ENCODE measurements at places on chromosomes 2 and 18. TPM values are rescaled to one million over a fixed set of nuclear protein-coding genes. Genes with fewer than 3 reads are reported as not detected.

The SETBP1 gene
- total RNA-seq, result 6.5 TPM

DNA sequence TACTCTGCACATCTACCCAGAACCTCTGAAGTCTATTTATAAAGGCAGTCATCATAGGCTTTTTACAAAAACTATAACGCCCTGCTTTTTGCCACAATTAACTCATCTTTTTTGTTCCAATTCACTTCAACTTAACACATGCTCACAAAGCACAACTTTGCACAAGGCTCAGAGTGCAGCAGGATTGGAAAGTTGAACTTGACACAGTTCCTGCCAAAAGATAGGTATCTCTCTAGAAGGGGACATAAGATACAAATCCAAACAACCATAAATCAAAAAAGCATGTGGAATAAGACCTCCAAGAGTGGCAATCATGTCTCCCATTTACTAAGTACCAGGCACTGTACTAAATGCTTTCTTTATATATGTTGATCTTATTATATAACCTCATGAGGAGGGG lies 36.2 kb downstream of the RPL37A start:
- no peak overlapping the region for H3K4me3 ChIP-seq
- H3K36me3 ChIP-seq, result no peaks in the 10 kb centered on the region
- no peak overlapping the region for H3K27ac ChIP-seq
- H3K4me1 ChIP-seq, result no peaks in the 10 kb centered on the region

- H3K4me1 ChIP-seq, result peaks cover 6% of the 10 kb centered on the region
- no peak overlapping the region for H3K4me3 ChIP-seq
Measured at GRCh38 chr18:3689091-3689490, 239.1 kb downstream of the TGIF1 start.

The SLC30A3 gene
- total RNA-seq, result 16.1 TPM

The SANBR gene
- 12.1 TPM for total RNA-seq

The ZBTB14 gene
- 15.8 TPM for total RNA-seq

- H3K4me1 ChIP-seq, result no peaks in the 10 kb centered on the region
- H3K36me3 ChIP-seq, result no peaks in the 10 kb centered on the region
- H3K4me3 ChIP-seq, result no peak overlapping the region
- H3K27me3 ChIP-seq, result peaks cover 3% of the 10 kb centered on the region
- no peak overlapping the region for H3K27ac ChIP-seq
Measured at GRCh38 chr18:79643054-79643984, 36.3 kb upstream of the CTDP1 start.

GRCh38 chr2:54770211-54770610 lies 46.7 kb downstream of the EML6 start:
- H3K4me1 ChIP-seq, result no peaks in the 10 kb centered on the region
- no peak overlapping the region for H3K27ac ChIP-seq
- no peak for DNase-seq

GRCh38 chr2:173823543-173823939 lies 141.6 kb downstream of the SP3 start:
- no peak overlapping the region for H3K27ac ChIP-seq
- no peak overlapping the region for H3K4me3 ChIP-seq
- H3K36me3 ChIP-seq, result no peaks in the 10 kb centered on the region
- no peaks in the 10 kb centered on the region for H3K27me3 ChIP-seq
- no peak for DNase-seq
- H3K4me1 ChIP-seq, result no peaks in the 10 kb centered on the region

- DNase-seq, result no peak
- H3K4me1 ChIP-seq, result no peaks in the 10 kb centered on the region
- no peak overlapping the region for H3K4me3 ChIP-seq
- H3K27ac ChIP-seq, result no peak overlapping the region
- peaks cover 23% of the 10 kb centered on the region for H3K36me3 ChIP-seq
Measured at GRCh38 chr2:1045109-1045508, 94.5 kb downstream of the SNTG2 start.

DNA sequence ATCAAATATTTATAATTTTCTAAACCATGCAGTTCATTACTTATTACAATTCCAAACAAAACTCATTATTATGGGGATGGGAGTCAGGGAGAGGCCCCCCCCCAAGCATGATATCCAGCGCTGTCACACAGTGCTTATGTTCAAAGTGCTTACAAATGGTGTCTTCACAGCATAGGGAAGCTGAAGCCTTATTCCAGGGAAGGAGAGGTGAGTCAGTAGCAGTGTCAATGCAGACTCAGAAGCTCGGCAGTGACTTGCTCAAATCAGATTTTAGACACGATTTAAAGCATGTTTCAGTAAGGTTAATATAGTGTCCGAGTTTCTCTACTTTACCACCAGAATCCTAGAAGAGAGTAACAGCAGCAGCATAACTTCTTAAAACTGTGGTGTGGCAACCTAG lies 24.6 kb downstream of the SLC66A3 start:
- H3K4me1 ChIP-seq, result no peaks in the 10 kb centered on the region
- DNase-seq, result no peak
- no peak overlapping the region for H3K27ac ChIP-seq
- no peak overlapping the region for H3K4me3 ChIP-seq
- H3K27me3 ChIP-seq, result no peaks in the 10 kb centered on the region

- H3K4me3 ChIP-seq, result no peak overlapping the region
- no peak for DNase-seq
- H3K36me3 ChIP-seq, result no peaks in the 10 kb centered on the region
- no peak overlapping the region for H3K27ac ChIP-seq
- 0 out of 2 replicates have a peak, but pooled peaks cover 2% of the 10 kb centered on the region for H3K4me1 ChIP-seq
Measured at GRCh38 chr18:41765460-41765859, 189.6 kb upstream of the PIK3C3 start.

- H3K4me3 ChIP-seq, result no peak overlapping the region
- H3K36me3 ChIP-seq, result no peaks in the 10 kb centered on the region
- no peaks in the 10 kb centered on the region for H3K27me3 ChIP-seq
- no peak for DNase-seq
Measured at GRCh38 chr2:179106342-179106675, 56.4 kb upstream of the CCDC141 start.

GRCh38 chr2:197124639-197125390 lies 185.8 kb downstream of the ANKRD44 start:
- H3K27me3 ChIP-seq, result no peaks in the 10 kb centered on the region
- H3K27ac ChIP-seq, result no peak overlapping the region
- no peaks in the 10 kb centered on the region for H3K36me3 ChIP-seq
- no peak for DNase-seq
